AG09319 (cell line): ENCODE measurements at places on chromosomes 1 and 21.

- DNase-seq: no peak
Measured at GRCh38 chr1:56920591-56921001, 45.2 kb downstream of the C8B start.

- no peak for DNase-seq
Measured at GRCh38 chr1:81950591-81951244, 150.0 kb downstream of the ADGRL2 start.

- DNase-seq: no peak
Measured at GRCh38 chr21:45393833-45394638, 10.9 kb upstream of the COL18A1 start.

GRCh38 chr1:88610687-88611086 is 73.4 kb upstream of the PKN2 start:
- DNase-seq: no peak
